Umbilical cord (tissue), 2 donors: ENCODE measurements at places on chromosomes 13 and 19.

DNA sequence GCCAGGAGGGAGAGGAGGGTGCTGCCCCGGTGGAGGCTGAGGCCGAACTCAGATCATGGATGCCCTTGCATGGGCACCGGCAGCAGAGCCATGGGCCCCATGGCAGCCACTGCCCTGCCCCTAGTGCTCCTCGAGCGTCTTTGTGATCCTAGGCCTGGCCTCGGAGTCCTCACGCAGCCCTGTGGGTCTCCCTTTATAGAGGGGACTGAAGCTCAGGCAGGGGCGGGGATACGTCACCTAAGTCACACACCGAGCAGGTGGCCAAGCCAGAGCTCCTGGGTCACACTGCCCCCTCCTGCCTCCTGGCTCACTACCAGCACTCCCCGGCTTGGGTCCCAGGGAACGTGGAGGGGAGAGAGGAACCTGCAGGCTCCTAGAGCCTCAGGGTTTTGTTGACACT lies 28.7 kb downstream of the DHX34 start:
- no peak for DNase-seq

- DNase-seq: no peak
Observed at GRCh38 chr19:29311191-29311790, 98.3 kb upstream of the UQCRFS1 start.

DNA sequence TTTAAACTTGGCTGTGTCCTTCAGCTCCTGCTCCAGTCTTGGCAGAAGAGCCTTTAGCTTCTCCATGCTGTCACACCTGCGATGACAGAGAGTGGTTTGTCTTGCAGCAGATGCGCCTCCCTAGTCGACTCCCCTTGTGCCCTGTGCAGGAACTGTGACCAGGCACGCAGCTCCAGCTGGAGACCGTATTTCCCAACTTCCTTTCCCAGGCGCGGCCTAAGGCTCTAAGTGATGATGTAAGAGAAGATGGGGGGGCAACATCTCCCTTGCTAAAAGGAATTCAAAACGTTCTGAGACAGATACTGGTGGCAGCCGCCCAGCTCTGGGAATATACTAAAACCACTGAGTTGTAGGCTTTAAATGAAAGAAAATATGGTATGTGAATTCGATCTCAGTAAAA lies 16.3 kb downstream of the DCUN1D2 start:
- no peak for DNase-seq

DNA sequence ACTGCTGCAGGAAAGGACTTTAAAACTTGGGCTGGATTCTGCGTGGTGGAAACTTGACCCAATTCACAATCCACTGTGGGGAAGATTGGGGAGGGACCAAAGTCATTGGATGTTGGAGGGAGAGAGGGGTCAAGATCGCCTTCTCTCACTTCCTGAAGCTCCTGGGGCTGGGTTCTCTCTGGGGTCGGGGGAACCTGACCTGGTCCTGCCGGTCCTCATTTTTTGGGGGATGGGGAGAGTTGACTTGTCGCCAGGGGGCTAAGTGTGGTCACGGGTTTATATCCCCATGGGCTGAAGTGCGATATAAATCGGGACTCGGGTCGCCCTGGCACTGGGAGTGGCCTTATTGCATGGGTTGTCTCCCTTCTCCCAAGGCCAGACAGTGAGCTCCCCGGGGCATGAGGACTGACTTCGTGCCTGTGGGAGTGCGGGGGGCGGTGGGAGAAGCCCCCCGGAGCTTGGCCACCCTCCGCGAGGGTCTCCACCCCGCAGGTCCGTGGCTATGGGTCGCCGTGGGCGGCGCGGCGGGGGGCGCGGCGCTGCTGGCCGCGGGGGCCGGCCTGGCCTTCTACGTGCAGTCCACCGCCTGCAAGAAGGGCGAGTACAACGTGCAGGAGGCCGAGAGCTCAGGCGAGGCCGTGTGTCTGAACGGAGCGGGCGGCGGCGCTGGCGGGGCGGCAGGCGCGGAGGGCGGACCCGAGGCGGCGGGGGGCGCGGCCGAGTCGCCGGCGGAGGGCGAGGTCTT lies 6.3 kb downstream of the ICAM5 start:
- DNase-seq: no peak

DNA sequence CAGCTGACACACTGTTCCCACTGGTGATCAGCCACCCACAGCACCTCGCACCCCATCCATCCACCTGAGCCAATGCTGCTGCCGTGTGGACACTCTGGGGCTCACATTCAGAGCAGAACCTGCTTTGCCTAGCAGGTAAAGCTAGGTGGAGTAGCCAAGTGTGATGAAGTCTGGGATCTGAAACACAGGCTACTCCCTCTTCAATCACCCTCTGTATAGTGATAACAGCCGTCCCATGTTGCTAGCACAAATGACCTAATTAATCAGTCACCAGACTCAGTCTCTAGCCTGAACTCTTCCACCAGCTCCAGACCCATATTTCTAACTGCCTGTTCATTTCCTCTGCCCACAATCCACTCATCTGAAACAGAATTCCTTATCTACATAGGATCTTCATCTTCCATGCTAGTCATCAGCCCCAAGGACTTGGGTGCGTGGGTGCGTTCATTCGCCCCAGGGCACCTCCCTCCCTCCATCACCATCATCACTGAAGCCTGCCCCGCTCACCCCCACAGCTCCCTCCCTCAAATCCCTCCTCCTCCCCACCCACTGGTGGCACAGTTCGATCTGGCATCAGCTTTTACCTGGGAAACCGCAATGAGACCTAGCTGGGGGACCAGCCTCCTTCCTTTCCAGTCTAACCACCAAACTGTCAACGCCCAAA lies 19.8 kb downstream of the STK24 start:
- DNase-seq: no peak

DNA sequence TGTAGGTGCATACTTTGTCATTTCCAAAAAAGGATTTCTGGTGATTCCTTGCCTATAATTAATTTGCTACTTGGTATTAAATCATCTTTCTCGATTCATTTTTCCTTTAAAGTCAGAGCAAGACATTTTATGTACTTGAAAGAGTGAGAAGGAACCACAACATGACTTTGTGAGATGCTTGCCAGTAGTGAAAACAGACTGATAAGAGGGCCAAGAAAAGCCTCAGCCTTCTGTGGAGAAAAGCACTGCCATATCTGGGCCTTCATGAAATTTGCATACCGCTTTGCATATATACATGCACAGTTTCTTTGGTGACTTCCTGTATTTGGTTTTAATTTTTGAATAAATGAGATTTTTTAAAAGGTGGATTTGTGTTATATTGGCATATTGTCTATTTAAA lies 128.4 kb downstream of the CDK8 start:
- no peak for DNase-seq

GRCh38 chr13:109204657-109205056 lies 575.2 kb downstream of the MYO16 start:
- no peak for DNase-seq

GRCh38 chr13:60032851-60033250 lies 130.9 kb downstream of the DIAPH3 start:
- no peak for DNase-seq

DNA sequence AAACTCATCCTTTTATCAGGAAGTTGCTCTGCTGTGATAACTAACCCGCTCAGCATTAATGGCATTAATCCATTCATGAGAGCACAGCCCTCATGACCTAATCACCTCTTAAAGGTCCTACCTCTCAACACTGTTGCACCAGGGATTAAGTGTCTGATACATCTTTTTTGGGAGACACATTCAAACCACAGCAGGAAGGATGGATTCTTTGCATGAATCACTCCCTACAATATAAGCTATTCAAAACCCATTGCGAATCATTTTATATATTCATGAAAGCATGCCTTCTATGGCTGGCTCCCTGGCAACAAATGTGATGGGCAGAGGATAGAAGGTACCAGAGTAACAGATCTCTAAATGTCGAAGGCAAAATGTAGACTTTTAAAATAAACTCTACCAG lies 27.6 kb downstream of the ARL11 start:
- DNase-seq: peak; percentile 61

GRCh38 chr13:51804295-51805172 lies 571 bp upstream of the DHRS12 start:
- no peak for DNase-seq

- DNase-seq: no peak
Observed at GRCh38 chr19:48609571-48610108, 3.1 kb downstream of the SPACA4 start.

GRCh38 chr13:30725326-30726085 lies 9.8 kb upstream of the ALOX5AP start:
- no peak for DNase-seq

DNA sequence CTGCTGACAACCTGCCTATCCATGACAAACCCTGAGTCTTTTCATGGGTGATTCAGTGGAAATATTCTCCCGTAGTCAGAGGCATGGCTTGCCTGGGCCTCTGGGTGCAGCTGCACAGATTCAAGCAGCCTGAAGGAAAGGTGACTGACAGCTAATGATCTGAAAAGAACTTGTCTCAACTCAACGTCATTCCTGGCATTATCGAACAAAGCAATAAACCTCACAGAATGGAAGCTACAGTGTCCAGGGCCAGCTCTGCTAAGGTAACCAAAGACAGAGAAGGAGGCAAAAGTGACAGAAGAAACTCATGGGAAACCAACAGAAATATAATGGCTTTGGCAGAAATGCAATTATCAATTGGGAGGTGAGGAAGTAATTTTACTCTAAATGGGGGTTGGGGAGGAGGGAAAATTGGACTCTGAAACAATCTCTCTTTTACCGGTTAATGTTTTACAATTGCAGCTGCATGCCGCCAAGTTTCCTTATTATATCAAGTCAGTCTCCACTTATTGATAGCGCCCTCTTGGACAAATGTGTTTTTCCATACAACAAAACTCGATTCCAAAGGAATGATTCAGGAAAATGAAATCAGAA lies 12.9 kb downstream of the STARD13 start:
- DNase-seq: no peak

DNA sequence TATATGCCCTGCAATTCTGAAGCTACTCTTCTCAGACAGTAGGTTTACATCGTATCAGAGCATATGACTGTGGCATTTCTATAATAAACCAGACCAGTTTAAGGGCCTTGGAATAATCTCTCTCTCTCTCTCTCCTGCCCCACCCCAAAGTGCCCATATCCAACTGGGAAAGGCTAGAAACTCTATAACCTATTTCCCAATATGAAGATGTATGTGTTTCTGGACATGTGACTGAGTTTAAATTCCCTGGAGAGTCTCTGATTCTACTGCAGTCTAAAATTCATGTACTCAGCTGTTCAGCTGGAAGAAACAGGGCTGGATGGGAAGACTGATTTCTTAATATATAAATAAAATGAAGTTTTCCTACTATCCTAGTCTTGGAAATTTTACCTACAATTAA lies 91.9 kb upstream of the MBNL2 start:
- peak; percentile 78 for DNase-seq

DNA sequence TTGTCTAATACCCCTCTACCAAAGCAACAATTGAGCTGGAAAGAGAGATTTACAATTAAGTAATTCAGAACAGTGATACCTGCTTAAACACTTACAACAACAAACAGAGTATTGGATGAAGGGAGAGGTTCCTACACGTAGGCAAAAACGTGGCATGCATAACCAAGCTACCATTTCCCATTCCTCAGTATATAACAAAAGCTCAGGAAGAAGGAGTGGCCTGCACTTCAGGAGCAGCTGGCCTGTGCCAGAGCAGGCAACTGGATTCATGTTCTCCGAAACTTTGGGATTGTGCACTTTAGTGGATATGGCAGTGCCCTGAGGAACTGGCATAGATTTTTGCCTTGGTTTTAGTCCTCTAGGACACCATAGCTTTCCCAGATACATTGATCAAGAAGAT lies 630.2 kb upstream of the PCDH9 start:
- no peak for DNase-seq

GRCh38 chr19:9032136-9032631 lies 22.0 kb upstream of the MUC16 start:
- no peak for DNase-seq

DNA sequence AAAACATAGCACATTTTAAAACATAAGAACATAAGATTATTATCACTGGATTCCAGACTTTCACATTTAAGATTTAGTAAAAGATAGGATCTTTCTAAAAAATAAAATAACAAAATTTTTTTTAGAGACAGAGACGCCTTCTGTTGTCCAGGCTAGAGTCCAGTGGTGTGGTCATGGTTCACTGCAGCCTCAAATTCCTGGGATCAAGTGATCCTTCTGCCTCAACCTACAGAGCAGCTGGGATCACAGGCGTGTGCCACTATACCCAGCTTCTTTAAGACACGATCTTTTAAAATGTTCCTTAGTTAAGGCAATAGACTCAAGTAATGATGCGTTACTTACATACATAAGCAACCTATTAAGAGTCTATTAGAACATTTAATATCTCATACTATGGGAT lies 32.7 kb downstream of the ALG5 start:
- no peak for DNase-seq

DNA sequence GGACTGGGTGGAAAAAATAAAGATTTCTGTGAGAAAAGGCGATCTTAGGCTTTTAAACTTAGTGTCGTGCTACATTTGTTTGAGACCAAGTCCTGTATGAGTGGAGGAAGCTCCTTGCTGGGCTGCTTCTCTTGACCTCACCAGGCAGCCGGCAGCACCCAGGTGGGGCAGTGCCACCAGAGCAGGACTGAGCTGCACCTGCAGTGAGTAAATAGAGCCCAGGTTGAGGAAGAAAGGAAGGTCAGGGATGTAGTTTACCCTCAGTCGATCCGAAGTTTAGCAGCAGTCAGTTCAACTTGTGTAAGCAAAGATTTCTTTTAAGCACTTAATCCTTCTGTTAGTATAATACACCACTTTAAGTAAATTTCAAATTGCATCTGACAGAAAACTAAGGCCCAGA lies 13.6 kb downstream of the HNRNPM start:
- DNase-seq: no peak

DNA sequence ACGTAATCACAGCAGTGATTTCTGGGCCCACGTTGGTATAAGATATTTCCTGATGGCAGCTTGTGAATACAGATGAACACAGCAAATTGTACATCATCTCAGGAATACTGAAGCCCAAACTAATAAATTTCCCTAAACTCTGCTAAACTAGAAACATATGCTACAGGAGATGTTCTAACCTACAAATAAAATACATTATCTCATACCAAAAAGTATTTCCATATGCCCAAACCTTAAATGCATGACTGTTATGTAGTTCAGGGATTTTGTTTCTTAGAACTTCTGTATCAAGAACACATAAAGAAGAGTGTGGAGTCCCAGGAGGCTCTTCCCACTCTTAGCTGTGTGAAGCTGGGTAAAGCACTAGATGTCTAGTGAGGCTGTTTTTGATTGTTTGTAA lies 138.4 kb downstream of the RFC3 start:
- peak; percentile 59 for DNase-seq

DNA sequence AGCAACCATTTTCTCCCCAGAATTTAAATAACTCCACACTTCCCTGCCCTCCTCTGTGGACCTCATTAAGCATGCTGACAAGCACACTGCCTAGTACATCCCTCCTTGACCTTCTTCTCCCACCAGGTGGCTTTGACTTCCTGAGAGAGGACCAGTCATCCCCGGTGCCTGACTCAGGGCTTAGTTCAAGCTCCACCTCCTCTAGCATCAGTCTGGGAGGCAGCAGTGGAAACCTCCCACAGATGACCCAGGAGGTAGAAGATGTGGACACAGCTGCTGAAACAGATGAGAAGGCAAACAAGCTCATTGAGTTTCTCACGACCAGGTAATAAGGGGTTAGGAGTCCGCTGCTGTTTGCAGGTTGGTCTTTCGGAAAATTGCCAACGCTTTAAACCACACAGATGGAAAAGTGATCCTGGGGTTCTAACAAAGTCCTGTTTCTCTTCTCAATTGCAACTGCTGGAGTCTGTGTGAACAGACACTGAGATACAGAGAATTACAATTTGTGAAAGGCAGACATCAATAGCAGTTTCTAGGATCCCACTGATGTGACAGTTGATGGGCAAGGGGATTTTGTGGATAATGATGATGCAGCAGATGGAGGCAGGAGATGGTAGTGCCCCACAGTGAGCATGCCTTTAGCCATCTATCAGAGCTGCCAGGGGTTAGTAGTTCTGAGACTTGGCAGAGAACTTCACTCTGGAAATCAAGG lies 86.7 kb downstream of the ZAR1L start:
- no peak for DNase-seq
